H1 (cell line): ENCODE measurements at places on chromosomes 5 and 9. TPM values are rescaled to one million over a fixed set of nuclear protein-coding genes. Genes with fewer than 3 reads are reported as not detected.

DNA sequence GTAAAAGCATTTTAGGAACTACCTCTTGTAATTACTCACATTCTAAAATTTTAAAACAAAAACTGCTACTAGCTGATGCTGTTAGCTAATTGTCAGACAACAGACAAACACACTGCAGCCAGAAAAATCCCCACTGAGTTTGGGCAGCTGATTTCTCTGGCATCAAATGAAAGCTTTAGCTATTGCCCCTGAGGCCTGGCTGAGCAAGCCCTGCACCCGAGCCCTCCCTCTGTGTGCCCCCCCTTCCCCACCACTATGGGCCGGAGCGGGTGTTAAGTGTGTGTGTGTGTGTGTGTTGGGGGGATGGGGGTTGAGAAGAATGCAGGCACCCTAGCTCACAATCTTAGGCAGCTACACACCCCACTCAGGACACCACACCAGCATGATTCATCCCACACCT, 2.4 kb downstream of the NEUROG1 start:
- H3K27ac ChIP-seq, result no peak overlapping the region
- peaks cover 74% of the 10 kb centered on the region for H3K27me3 ChIP-seq
- H3K36me3 ChIP-seq, result no peaks in the 10 kb centered on the region
- H3K4me3 ChIP-seq, result no peak overlapping the region
- DNase-seq, result no peak

DNA sequence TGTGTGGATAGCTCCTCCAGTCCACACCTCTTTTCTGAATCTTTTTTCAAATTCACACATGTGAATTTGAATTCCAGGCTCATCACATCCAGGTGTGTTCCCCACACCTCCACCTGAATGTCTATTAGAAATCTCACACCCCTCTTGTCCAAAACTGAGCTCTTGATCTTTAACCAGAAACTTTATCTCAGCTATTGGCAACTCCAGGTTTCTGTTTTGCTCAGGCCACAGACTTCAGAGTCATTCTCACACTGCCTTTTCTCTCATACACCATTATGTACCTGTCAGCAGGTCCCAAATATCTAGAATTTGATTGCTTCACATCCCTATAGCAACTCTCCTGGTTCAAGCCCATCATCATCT, 11.6 kb downstream of the NIPSNAP3B start:
- H3K4me3 ChIP-seq, result no peak overlapping the region
- H3K27ac ChIP-seq, result no peak overlapping the region
- no peaks in the 10 kb centered on the region for H3K27me3 ChIP-seq
- H3K36me3 ChIP-seq, result no peaks in the 10 kb centered on the region

DNA sequence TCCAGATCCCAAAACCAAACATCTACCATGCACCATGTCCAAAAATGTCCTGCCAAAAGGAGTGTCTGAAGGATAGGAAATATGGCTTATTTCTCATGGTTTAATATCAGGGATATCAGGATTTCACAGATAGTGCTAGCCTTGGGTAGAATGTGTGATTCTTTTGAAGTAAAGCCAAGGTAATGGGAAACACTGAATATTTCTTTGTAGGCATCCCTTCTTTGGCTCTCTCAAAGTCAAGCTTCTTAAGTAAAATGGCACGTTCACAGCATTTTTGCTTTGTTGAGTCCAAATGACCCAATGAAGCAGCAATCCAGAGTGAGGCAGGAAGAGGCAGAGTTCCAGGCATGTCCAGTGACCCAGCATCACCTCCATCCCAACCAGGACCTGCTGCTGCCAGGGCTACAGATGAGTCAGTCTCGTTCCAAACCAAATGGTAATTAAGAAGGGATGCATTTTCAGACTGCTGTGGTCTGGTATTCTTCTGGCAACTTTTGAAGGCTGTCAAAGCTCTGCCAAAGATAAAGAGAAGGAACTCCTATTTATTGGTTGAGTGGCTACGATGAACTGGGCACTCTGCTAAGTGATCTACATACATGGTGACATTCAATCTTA, 678.8 kb upstream of the KLF4 start:
- no peak for DNase-seq
- no peak overlapping the region for H3K27ac ChIP-seq
- H3K36me3 ChIP-seq, result no peaks in the 10 kb centered on the region

- no peak for DNase-seq
- no peak overlapping the region for H3K4me3 ChIP-seq
- H3K4me1 ChIP-seq, result peaks cover 37% of the 10 kb centered on the region
- no peaks in the 10 kb centered on the region; the same call in 1 of the 2 replicates for H3K36me3 ChIP-seq
Observed at GRCh38 chr5:124705577-124705976, 40.9 kb downstream of the ZNF608 start.

DNA sequence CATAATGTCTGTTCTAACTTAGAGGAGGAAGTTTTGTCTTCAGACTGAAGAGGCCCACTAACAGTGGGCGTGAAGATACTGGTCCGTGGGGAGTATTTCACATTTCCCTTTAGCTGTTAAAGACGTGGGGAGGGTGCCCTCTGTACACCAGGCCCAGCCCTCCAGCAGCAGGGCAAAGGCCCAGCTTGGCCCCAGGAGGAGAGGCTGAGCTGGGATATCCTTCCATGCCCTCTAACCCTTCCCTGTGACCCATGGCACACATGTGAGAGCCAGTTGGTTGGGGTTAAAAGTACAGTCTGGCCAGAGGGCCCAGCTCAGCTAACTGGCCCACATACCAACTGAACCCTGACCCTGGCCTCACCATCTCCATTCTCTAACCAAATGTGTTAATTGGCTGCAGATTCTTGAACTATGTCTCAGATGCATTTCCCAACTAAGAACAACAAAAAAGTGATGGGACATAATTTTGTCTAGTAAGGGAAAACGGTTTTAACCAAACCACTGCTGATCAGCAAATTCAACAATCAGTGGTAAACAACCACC, 74.4 kb downstream of the LHFPL2 start:
- DNase-seq, result no peak
- H3K36me3 ChIP-seq, result no peaks in the 10 kb centered on the region

DNA sequence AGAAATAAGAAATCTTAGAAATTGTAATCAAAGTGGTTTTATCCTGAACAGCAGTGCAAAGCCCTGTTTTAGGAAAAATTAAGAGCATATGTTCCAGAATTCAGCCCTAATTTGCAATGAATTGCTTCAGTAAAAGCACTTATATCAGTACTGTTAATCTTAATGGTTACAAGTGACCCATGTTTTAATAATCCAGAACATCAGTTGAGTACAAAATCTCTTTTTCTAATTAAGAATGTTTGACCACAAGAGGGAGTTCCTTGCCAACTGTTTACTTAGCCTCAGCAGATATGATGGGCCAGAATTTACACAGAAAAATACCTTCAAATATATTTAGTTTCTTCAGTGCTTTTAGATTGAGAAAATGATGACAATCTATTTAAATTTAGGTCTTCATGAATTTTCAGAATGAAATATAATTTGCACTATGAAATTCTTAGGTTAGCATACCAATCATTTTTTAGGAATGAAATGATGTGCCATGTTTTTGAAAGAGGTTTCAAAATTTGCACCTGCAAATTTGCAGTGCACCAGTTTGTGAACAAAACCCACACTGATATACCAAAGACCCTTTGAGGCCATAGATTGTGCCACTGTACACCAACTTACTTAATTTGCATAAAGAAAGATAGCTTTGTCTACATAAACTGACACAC, 926.3 kb upstream of the ARRDC3 start:
- H3K36me3 ChIP-seq, result no peaks in the 10 kb centered on the region
- H3K27ac ChIP-seq, result no peak overlapping the region
- H3K4me1 ChIP-seq, result no peaks in the 10 kb centered on the region
- DNase-seq, result no peak

The SLC36A3 gene
- total RNA-seq, result not detected in 2 replicates

DNA sequence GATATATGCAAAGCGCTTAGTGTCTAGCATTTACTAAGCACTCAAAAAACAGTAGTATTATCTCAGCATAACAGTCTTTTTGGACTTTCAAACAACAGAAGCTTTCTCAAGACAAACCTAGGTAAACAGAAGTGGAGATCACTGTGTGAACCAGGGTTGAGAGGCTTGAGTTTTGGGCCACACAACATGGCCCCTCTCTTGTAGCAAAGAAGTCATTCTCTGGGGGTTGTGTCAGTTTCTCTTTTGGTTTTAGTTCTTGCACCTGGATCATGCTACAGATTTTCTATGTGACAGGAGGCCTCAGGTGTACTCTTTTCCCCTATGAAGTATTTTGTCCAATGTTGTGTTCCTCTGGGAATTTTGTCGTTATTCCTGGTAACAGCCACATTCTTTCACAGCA, 30.0 kb downstream of the INSYN2B start:
- H3K27ac ChIP-seq, result no peak overlapping the region
- H3K4me3 ChIP-seq, result no peak overlapping the region
- no peaks in the 10 kb centered on the region for H3K27me3 ChIP-seq
- H3K36me3 ChIP-seq, result no peaks in the 10 kb centered on the region

GRCh38 chr5:172886476-172886875, 52.4 kb downstream of the ERGIC1 start:
- no peak overlapping the region for H3K4me3 ChIP-seq
- H3K4me1 ChIP-seq, result no peaks in the 10 kb centered on the region; the same call in 1 of the 2 replicates
